Dorsolateral prefrontal cortex (tissue), 122 donors: ENCODE measurements at places on chromosomes 1 and 21. TPM values are rescaled to one million over a fixed set of nuclear protein-coding genes. Genes with fewer than 3 reads are reported as not detected.

The KCNT2 gene
- total RNA-seq, result 17.7 TPM

DNA sequence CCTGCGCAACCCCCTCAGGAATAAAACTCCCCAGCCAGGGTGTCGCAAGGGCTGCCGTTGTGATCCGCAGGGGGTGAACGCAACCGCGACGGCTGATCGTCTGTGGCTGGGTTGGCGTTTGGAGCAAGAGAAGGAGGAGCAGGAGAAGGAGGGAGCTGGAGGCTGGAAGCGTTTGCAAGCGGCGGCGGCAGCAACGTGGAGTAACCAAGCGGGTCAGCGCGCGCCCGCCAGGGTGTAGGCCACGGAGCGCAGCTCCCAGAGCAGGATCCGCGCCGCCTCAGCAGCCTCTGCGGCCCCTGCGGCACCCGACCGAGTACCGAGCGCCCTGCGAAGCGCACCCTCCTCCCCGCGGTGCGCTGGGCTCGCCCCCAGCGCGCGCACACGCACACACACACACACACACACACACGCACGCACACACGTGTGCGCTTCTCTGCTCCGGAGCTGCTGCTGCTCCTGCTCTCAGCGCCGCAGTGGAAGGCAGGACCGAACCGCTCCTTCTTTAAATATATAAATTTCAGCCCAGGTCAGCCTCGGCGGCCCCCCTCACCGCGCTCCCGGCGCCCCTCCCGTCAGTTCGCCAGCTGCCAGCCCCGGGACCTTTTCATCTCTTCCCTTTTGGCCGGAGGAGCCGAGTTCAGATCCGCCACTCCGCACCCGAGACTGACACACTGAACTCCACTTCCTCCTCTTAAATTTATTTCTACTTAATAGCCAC, 696 bp downstream of the TGFB2 start:
- DNase-seq, result peak; percentile 70

GRCh38 chr1:29671446-29672356, 435.4 kb downstream of the PTPRU start:
- DNase-seq, result no peak

The PCSK9 gene
- 0.46 TPM for total RNA-seq

GRCh38 chr21:43622796-43623195, 36.5 kb downstream of the HSF2BP start:
- DNase-seq, result no peak

The KCNJ6 gene
- 23.3 TPM for total RNA-seq

DNA sequence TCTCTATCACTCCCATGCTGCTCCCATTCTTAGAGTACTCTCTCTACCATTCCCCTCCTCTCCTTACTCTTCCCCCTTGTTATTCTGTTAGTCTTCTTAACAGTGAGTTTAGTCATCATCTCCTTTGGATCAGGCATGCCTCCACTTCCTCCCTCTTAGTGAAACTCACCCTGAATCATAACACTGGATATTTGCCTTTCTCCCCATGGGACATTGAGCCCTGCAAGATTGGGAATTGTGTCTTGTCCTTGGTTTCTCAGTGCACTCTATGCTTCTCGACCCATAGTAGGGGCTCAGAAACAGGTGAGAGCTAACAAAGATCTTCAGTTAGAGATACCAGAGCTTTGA, 68.3 kb upstream of the GCLM start:
- DNase-seq, result no peak

DNA sequence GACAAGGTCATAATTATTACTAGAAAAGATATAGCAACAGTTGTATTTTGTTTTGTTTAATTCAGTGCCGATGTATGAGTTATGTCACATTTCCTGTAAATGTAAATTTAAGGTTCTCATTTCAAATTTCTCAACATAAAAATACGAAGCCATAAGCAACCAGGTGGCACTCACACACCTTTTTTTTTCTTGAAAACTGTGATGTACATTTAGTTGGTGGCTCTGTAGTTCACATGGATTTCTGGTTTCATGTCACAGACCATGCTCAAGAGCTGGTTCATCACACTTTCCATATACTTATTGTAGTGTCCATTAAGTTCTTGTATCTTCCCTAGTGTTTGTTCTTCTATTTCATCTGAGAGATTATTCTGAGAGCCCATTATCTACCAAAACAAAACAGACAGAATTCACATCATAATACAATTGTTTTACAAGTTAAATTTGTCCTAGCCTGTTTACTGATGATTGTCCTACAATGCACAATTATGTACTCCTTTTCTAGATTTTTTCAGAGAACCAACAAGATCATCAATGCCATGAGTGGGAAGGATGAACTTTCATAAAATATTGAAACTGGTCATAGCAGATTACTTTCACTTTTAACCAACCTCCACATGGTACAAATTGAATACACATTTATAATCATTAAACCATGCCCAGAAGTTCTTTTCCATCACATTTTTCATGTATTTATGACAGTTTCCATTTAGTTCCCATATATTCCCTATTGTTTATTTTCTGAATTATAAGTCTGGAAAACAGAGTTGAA, 17.1 kb downstream of the ATP6V1G3 start:
- no peak for DNase-seq

The PRR9 gene
- total RNA-seq, result not detected

DNA sequence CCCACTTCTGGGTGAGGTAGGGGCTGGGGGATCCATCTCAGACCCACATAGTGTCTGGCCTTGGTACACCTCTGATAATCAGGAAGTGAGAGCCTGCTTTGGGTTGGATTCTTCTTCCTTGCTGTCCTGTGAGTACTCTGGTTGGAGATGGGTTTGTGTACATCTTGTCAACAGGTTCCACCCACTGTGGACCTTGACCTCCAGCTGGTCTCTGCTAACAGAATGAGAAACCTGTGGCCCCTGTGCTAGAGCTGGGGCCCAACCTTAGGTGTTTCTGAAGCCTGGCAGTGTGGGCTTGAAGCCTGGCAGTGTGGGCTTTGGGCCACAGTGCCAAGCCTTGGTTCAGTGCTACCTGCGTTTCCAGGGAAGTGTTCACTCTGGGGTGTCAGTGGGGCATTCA, 2.6 kb downstream of the ZBTB48 start:
- no peak for DNase-seq

DNA sequence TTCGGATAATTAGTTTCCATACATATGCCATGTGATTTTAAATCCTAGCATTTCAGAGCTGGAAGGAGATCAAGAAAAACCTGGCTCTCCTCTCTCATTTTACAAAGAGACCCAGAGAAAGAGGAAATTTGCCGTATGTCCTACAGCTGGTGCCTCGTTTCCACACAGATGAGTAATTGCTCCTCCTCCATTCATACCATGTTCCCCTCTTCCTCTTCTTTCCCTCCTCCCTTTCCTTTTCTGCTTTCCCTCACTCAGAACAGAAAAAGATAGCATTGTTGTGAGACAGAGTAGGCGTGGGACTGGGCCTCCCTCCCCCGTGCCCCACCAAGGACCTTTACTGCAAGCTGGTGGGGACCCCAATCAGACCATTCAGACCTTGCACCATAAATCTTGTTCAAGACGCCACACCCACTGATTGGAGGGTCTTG, 13.7 kb upstream of the SLC44A3 start:
- no peak for DNase-seq

The RNU1-3 gene
- 7,329 TPM for total RNA-seq

- DNase-seq, result no peak
Measured at GRCh38 chr1:44025816-44026215, 5.4 kb downstream of the SLC6A9 start.

- DNase-seq, result no peak
Measured at GRCh38 chr1:163013826-163014600, 55.1 kb upstream of the RGS4 start.

- DNase-seq, result no peak
Measured at GRCh38 chr1:65471861-65472332, 51.4 kb downstream of the LEPR start.

- no peak for DNase-seq
Measured at GRCh38 chr1:115326419-115326818, 11.6 kb downstream of the NGF start.

The SPRR2E gene
- total RNA-seq, result not detected

DNA sequence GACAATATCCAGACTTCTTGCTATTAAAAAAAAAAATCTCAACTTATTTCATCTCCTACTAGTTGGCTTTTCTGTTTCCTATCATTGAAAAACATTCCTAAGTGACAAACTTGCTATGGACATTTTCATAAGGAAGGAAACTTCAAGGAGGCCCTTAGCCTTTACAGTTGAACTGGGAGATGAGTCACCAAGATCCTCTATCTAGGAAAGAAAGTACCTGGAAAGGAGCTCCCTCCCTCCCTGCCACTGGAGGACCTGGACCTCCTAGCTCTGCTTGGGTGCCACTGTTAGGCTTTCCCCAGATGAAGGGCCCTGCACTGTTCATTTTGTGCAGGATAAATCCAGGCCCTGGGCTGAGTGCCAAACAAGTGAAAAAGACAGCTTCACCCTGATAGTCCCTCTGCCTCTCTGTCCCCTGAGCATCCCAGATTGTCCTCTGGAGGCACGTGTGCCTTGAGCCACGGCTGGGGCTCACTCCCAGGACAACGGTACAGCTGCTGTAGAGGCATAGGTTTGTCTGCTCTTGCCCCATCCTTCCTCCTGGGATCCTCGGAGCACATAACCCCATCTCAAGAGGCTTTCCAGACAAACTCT, 40.2 kb upstream of the SOX13 start:
- DNase-seq, result no peak

GRCh38 chr1:91672601-91673161, 172.0 kb downstream of the CDC7 start:
- DNase-seq, result no peak

The MROH9 gene
- not detected for total RNA-seq

DNA sequence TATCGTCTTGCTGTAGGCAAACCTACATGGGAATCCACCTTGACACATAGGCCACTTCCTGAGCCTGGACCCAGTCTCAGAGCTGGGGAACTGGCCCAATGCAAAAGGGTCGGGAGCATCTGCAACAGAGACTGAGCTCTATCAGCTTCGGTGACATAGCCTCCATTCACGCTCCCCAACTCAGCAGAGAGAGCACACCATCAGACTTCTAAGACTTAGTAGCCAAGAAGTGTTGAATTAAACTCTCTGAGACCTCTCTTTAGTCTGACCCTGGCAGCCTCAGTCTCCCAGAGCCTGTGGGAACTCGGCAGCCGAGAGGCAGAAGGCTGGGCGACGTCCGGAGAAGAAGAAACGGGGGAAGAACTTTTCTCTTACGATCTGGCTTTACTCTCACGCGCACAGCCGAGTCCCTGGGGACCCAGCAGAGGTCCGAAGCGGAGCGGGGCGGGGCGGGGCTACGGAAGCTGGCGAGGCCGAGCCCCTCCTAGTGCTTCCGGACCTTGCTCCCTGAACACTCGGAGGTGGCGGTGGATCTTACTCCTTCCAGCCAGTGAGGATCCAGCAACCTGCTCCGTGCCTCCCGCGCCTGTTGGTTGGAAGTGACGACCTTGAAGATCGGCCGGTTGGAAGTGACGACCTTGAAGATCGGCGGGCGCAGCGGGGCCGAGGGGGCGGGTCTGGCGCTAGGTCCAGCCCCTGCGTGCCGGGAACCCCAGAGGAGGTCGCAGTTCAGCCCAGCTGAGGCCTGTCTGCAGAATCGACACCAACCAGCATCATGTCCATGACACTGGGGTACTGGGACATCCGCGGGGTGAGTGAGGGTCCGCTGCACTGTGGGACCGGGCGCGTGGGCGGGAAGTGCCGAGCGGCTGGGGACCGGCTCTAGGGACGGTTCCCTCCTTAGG, at the start of gene GSTM4:
Gene GSTM4, plus strand, starts transcription at position 485 of the 905 bp plus-strand sequence. Its CDS starts 291 bp downstream, at position 776.
- DNase-seq, result peak; percentile 70

DNA sequence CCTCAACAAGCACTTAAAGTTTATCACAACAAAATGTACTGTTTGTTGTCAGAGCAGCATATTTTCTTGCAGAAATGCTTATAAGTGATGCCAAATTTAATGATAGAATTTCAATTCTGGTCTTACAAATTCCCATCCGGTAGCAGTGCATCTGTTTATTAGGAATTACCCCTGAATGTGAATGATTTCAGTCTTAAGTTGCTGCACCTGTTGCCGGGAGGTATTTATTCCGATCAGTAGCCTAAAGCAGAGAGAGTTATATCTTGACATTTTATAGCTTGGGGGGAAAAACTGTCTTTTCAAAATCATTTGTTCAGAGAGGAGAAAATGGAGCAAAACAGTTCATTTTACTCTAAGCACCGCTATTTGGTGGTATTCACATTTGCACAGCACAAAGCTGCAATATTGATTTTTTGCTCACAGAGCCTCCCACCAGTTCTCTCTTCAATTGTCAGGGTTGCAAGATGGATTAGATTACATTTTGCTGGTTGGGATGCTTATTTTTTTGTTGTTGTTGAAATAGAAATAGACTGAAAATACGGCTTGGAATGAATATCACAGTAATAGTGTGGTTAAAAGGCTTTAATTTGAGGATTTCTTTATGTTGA, 98.6 kb downstream of the ADGRL2 start:
- DNase-seq, result no peak

- no peak for DNase-seq
Measured at GRCh38 chr1:198258491-198258890, 101.7 kb downstream of the NEK7 start.

DNA sequence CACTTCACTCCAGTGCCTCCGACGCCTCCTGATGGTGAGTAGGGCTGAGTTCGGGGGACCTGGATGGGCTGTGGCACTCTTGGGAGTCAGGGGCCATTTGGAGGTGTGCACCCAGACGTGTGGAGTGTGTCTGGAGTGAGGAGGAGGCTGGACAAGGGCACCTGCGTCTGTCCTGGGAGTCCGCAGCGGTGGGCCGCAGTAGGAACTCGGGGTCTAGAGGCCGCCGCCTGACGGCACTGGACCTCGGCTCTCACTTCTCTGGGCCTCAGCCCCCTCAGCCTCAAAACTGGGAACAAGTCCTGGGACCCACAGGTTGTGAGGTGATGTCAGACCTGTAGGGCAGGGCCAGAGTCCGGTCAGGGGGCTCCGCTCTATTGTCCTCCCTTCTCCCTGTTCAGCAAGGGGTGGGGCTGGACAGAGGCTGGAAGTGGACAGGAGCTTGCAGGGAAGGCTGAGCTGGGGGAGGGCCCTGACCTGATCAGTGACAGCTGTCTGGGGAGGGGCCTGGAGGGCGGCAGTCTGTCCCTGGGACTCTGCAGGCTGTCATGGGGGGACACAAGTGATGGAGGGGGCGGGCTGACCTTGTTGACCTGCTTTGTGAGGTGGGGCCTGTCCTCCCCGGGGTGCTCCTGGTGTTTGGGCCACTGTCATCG, 15.5 kb downstream of the AGRN start:
- DNase-seq, result no peak

DNA sequence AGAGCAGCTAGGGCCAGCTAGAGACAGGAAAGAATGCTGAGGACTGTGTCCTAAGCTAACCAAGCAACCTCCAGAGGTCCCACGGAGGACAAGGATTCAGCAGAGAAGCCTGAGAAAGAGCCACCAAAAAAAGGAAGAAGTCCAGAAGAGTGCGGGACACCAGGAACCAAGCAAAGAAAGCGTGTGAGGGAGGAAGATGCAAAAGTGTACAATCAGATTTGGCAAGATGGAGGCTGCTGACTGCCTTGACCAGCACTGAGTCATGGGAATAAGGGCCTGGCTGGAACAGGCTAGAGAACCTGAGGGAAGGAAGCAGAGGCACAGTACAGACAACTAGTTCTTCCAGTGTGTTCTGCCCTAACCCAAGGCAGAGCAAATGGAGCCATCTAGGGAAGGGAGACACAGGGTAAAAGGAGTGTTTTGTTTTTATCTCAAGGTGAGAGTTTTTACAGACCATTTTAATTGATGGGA, 18.5 kb downstream of the TP53BP2 start:
- no peak for DNase-seq

The GPR157 gene
- total RNA-seq, result 1.0 TPM

The PSMG1 gene
- 36.2 TPM for total RNA-seq
